Left ventricle myocardium superior (tissue), 1 donor: ENCODE measurements at places on chromosomes 7 and 10. TPM values are rescaled to one million over a fixed set of nuclear protein-coding genes. Genes with fewer than 3 reads are reported as not detected.
A peak's percentile ranks its signal among the peaks of the same experiment; 100 is the strongest.

The PILRA gene
- 3.2 TPM for total RNA-seq

The FAM221A gene
- total RNA-seq = 2.1 TPM

The ZNF316 gene
- 20.7 TPM for total RNA-seq

The PLOD3 gene
- total RNA-seq = 43.0 TPM

DNA sequence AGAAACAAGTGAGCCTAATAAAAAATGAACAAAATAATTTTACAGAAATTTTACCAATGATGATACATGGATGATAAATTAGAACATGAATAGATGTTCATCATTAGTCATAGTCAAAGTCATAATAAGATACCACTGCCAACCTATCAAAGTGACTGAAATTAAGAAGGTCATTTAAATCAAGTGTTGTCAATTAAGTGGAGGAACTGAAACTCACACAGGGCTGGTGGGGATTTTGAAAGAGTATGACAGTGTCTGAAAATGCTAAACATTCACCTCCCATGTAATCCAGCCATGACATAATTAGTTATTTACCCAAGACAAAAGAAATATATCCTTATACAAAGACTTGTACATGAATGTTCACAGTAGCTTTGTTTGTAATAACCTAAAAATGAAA lies 57.1 kb upstream of the DYNC1I1 start:
- no peak for DNase-seq

DNA sequence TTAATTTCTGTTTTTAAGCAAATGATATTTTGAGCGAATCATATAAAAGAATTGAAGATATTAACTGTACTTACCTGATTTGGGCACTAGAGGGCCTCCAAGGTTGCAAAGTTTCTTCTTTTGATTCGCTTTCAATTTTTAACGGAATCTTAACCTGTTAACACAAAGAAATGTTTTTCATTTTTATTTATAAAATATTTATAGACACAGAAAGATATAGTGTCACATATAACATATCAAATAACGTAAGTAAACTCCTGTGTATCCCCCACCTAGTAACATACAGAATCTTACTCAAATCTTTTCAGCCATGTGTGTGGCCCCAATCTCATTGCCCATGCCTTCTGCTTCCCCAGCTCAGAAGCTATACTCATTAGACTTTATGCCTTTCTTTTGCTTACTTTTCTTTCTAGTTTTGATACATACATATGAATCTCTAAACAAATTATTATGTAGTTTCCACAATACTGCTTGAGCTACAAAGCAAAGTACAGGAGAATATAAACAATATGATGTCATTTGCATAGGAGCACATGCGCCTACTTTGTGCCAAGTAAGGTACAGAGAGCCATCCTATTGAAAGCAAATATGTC lies 49.5 kb upstream of the ZPBP start:
- no peak for DNase-seq

DNA sequence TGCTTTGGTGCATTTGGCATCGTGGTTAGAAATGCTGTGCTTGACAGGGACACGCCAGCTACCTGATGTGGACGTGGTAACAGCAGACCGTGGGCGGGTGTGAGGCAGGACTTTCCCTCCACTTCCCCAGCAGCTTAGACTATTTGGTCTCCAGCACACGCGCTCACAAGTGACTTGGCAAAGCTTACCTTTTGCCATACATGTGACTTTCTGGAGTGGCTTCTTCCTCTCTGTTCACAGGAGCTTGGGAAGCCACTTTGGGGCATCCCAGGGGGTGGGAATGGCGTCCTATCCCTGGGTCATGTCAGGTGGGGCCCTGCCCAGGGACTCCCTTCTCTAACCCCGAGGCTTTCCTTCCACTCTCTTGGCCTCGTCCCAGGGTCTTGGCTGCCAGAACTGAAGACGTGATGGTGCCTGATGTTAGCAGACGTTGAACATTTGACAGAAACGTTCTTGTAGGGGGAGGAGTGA lies 228.7 kb upstream of the KLF6 start:
- DNase-seq = peak; percentile 47

GRCh38 chr7:78702770-78703169 lies 750.7 kb downstream of the MAGI2 start:
- DNase-seq = no peak

DNA sequence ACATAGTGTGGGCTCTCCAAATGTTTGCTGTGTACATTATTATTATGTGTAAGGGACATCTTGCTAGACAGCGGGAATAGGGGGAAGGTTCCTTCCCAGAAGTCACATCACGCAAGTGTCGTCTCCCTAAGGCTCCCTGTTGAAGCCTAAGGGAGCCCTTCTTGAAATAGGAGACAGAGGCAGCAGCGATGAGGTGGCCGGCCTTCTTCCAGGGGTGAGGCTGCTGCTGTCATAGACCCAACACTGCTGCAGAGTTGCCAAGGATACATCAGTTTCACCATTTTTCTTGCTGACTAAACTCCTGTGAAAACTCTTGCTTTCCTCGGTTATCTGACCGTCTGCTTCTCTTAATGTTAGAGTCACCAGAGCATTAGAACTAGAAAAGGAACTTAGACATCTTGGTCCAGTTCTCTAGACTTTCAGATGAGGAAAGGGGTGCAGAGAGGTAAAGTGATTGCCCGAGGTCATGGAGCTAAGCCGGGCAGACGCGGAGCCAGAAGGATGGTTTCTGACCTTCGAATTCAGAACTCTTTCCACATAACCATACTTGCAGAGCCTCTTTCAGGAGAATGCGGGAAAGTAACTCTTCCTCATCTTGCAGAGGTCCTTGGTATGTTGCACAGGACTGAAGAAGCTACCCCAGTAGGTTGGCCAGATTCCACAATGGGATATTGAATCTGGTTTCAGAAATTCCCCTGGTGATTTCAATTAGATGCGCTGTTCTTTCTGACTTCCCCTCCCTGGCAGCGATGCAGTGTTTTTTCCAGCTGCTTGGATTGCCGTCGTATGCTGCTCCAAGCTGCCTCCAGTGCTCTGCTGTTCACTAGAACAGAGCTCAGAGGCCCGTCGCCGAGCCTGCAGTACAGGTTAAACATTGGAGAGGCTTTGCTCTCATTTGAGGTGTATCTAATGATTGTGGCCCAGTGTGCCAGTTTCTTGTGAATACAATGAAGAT lies 217.1 kb downstream of the CAMK1D start:
- peak; percentile 53 for DNase-seq
